ENCODE measurements at places on chromosomes 7 and 10.

GRCh38 chr7:22858640-22859561, 36.3 kb upstream of the TOMM7 start:
- no peak for DNase-seq

- DNase-seq: no peak
Measured at GRCh38 chr10:22271786-22272185, 44.4 kb upstream of the COMMD3 start.

DNA sequence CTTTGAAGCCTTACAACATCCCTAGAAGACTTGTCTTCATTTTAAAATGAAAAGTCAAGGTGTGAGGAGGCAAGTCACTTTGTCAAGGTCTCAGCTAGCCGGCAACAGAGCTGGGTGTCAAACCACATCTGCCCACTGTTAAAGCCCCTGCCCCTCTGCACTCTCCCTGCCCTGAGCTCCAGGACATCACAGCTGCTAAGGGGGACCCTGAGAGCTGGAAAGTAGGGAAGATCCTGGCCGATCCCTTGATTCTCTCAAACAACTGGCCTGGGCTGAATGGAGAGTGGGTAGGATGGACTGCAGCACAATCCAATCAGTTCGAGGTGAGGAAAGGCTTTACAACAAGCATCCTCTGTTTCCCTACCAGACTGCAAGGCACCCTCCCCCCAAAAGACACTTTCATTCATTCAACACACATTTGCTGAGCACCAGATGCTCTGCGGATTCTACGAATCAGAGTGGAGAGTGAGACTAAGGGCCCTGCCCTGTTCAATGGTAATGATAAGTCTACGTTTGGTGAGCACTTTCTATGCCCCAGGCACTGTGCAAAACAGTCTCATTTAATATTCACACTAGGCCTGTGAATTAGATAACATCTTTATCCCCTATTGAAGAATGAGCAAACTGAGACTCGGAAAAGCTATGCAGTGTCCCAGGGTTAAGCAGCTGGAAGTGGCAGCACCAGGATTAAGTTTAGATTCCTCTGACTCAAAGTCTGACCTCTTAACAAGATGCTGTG, 148.1 kb downstream of the HERPUD2 start:
- DNase-seq: no peak

GRCh38 chr7:137846549-137846826, 286 bp downstream of the DGKI start:
- no peak for DNase-seq

All from effector CD4-positive, alpha-beta T cell (primary cell).